NCI-H1105 treated with DMSO at 0.1 percent for 48 hours (cell line): ENCODE measurements at places on chromosomes 1 and 21.

DNA sequence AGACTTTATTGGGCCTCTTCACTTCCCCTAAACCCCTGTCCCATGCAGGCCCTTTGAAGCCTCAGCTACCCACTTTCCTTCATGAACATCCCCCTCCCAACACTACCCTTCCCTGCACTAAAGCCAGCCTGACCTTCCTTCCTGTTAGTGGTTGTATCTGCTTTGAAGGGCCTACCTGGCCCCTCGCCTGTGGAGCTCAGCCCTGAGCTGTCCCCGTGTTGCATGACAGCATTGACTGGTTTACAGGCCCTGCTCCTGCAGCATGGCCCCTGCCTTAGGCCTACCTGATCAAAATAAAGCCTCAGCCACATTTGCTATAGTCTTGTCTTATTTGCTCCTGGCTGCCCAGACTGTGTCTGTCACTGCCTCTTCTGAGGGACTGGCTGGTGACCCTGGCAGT lies 5.5 kb downstream of the GSTM4 start:
- DNase-seq, result no peak

- DNase-seq, result no peak
Observed at GRCh38 chr21:32507342-32507919, 77.9 kb downstream of the TCP10L start.

- no peak for DNase-seq
Observed at GRCh38 chr1:169120066-169120465, 13.6 kb downstream of the ATP1B1 start.

- DNase-seq, result no peak
Observed at GRCh38 chr1:177471244-177471643, 300.5 kb downstream of the BRINP2 start.

DNA sequence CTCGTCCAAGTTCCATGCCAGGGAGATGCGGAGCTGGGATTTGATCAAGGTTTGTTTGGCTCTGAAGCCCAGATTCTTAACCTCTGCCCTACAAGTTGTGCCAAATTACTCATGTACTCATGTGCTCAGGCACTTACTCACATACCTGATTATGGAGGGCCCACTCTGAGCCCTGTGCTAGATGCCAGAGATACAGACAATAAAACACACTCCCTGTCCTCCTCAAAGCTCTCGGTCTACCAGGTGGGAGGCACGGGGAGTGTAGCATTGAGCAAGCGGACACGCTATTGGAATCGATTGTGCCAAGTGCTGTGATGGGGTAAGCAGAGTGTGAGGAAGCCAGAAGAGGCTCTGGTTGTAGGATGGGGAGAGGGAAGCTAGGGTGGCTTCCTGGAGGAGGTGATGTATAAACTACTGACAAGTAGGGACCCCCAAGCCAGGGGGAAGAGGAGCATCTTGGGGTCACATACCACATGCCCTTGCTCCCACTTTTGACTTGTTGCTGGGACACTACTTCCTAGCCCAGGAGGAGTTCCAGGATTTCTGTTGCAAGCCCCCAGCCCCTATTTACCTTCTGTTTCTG lies 49.8 kb upstream of the IFNLR1 start:
- no peak for DNase-seq

DNA sequence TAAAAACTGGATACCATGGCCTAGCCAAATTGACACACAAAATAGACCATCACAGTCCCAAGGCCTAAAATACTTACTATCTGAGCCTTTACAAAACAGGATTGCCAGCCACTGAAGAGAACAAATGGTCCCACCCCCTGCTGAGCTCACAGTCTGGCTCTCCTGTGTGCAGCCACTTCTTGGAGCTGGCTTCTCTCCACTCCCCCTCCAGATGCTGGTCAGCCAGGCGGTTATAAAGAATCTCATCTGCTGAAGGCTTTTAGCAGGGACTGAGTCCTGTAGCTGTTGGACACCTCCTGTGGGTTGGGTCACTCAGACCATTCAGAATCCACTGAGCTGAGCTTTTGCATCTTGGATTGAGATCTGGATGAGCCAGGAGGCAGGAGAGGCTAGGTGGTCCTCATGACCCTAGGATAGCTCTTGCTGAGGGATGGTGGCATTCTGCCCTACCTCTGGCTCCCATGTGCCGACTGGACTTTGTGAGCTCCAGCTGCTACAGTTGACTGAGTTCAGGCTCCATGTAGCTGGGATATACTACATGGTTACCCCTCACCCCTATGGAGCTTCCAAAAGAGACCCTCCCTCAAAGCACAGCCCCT lies 16.1 kb downstream of the OXCT2 start:
- DNase-seq, result no peak
